T-cell (primary cell): ENCODE measurements at places on chromosomes 1 and 21.

DNA sequence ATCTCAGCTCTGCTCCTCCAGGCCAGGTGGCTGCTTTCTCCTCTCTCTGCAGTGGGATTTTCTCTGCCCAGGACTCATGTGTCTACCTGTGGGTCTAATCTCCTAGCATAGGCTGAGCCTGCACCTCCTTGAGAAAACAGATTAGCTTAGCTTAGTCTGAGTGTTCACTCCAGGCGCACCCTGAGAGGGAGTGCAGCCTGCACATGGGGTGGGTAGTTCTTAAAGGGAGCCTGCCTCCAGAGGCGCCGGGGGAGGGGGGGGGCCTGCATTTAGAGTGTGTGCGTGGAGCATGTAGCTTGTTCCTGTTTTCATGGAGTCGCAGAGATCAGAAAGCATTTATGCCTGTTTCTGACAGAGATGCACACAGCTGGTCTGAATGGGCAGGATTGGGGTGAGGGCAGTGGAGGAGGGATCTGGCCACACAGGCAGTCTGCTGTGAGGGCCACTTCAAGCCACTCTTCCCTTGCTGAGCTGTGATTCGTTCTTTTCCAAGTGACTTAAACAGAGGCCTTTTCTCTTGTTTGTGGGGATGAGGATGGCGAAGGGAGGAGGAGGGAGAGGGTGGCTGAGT, 45.2 kb downstream of the GALNT2 start:
- no peak overlapping the region for H3K27ac ChIP-seq
- H3K27me3 ChIP-seq, result no peaks in the 10 kb centered on the region
- peaks cover 14% of the 10 kb centered on the region for H3K4me1 ChIP-seq
- no peak for DNase-seq
- H3K4me3 ChIP-seq, result no peak overlapping the region

DNA sequence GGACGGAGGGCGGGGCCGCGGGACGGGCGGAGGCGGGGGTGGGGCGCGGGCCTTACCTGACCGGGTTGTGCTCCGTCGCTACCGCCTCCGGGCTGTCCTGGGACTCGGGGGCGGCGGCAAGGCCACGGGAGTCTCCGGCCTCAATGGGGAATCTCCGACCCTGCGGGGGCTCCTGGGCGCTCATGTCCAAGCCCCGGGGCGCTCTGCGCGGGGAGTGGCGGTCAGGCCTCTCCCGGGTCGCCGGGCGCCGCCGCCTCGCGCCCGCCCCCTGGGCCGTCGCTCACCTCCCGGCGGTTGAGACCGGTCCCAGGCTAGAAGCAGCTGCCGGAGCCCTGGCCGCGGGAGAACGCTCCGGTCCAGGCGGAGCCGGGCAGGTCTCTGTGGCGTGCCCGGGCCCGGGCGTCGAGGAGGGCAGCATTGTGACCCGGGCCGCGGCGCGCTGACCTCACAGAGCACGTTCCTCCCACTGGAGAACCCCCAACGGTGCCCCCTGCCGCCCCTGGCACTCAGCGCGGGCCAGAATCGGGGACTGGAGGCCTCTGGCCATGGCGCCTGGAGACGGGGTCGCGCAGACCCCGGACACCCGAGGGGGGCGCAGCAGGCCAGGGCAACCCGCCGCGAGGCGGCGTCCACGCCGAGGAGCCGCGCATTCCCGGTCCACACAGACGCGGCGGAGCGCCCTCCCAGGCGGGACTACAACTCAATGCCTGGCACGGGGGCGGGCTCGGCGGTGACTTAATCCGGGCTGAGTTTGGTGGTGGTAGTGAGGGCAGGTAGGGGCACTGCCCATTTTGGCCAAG, 411 bp downstream of the FAM229A start:
- peaks cover 29% of the 10 kb centered on the region for H3K4me1 ChIP-seq
- no peaks in the 10 kb centered on the region for H3K27me3 ChIP-seq
- DNase-seq, result no peak
- peak overlapping the region; percentile 54 for H3K4me3 ChIP-seq
- peaks cover 28% of the 10 kb centered on the region for H3K36me3 ChIP-seq

DNA sequence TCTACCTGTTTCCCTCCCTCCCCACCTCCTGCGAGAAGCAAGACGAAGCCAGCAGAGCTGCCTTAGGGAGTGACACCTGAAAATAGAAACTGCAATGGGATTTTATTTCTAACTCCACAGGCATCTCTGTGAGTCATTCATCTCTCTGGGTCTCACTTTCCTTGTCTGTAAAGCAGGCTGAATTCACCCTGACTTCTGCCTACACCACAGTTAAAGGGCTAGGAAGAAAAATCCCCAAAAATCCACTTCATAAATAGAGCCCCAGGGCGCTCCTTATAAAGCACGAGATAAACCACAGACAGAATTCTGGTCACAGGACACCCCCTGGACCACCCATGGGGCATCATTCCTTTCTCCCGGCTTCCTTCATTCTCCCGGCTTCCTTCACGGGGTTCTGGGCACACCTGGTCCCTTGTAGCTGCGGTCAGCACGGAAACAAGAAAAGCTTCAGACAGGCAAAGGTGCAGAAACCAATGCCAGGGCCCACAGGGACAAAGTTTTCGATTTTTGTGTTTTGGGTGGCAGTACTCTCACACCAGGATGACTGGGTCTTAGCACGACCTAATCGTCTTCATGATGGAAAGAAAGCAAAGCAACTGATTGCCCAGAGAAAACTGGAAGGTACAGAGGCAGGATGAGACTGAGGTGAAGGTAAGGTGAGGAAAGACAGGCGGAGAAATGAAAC, 2.8 kb upstream of the H6PD start:
- peaks cover 3% of the 10 kb centered on the region for H3K4me1 ChIP-seq
- H3K27ac ChIP-seq, result no peak overlapping the region
- H3K4me3 ChIP-seq, result no peak overlapping the region
- no peak for DNase-seq
- H3K27me3 ChIP-seq, result peaks cover 5% of the 10 kb centered on the region

DNA sequence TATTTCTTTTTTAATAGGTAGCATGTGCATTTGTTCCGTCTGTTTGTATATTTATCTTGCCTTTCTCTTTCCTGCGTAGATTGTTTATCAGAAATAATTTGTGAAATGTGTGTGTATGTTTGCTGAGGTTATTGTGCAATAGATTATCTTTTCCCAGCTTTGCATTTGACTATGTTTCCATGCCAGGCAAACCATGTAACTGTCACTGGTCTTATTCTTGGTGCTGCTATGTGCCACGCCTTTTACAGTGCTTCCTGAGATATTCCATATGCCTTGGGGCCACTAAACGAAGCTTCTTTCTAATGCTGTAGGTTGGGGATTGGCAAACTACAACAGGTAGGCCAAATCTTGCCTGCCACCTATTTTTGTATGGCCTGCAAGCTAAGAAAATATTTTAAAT, 598.8 kb downstream of the PLPP3 start:
- H3K27ac ChIP-seq, result no peak overlapping the region
- no peak for DNase-seq
- H3K4me3 ChIP-seq, result no peak overlapping the region
- H3K36me3 ChIP-seq, result no peaks in the 10 kb centered on the region
- no peaks in the 10 kb centered on the region for H3K27me3 ChIP-seq

DNA sequence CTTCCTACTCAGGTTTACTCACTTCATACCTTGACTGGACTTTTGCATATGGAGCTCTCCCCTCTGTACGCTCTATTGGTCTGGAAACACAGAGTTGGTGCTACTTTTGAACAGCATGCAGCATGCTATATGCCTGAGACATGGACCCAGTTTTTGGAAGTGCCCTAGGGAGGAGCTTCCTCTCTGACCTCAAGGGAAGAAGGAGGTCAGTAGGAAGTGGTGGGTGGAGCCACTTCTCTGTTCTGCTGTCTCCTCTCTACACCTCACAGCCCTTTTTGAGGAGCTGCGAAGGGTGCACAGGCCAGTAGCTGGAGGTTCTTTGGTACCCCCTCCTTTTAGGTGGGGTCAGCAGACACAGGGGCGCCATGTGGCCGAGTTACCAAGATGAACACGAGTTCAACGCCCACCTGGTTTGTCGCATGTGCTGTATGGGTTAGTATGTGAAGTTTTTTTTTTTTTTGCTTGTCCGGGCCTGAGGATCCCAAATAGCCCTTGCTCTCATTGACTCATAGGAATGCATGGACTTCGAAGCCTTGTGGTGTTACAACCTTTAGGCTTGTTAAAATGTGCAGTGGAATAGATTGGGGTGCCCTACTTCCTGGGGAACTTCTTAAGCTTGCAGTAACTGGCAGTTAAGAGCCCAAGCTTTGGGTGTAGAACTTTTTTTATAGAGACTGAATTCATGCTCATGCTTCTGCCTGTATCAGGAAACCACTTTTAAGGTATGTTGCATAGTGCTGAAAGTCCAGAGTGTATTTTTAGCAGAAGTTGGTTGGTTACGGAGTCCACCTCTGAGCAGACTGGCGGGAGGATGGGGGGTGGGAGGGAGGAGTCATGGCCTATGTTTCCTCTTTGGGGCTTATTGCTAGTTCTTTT, 10.7 kb downstream of the MACF1 start:
- H3K36me3 ChIP-seq, result peaks cover 3% of the 10 kb centered on the region
- H3K4me3 ChIP-seq, result peak overlapping the region; percentile 67
- peaks cover 41% of the 10 kb centered on the region for H3K4me1 ChIP-seq
- H3K27ac ChIP-seq, result peak overlapping the region; percentile 72

GRCh38 chr1:160727316-160727640, 11.8 kb upstream of the SLAMF7 start:
- H3K36me3 ChIP-seq, result no peaks in the 10 kb centered on the region
- no peak overlapping the region for H3K27ac ChIP-seq
- DNase-seq, result no peak
- H3K27me3 ChIP-seq, result no peaks in the 10 kb centered on the region
- peaks cover 6% of the 10 kb centered on the region for H3K4me1 ChIP-seq

DNA sequence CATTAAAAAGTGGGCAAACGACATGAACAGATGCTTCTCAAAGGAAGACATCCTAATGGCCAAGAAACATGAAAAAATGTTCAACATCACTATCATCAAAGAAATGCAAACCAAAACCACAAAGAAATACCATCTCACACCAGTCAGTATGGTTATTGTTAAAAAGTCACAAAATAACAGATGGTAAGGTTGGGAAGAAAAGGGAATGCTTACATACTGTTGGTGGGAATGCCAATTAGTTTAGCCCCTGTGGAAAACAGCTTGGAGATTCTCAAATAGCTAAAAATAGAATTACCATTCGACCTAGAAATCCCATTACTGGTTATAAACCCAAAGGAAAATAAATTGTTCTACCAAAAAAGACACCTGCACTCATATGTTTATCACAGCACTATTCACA, 369.4 kb downstream of the KCNH1 start:
- no peaks in the 10 kb centered on the region for H3K4me1 ChIP-seq
- no peak for DNase-seq
- no peaks in the 10 kb centered on the region for H3K36me3 ChIP-seq
- no peak overlapping the region for H3K4me3 ChIP-seq

DNA sequence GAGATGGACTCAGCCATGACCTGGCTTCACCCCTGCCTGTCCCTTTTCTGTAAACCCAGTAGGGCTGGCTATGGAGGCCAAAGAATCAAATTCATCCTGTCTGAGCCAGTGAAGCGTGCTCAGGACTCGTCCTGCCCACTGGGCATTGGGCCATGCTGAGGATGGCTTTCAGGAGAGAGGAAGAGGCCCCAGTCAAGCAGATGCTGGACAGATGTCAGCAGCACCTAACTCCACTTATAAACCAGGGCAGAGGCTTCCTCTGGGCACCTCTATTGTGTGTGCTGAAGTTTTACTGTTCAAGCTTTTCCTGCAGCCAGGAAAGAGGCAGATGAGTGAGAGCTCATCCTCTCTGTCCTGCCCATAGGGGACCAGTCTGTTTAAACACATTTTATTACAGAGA, 97.4 kb upstream of the GCLM start:
- H3K4me1 ChIP-seq, result no peaks in the 10 kb centered on the region
- no peaks in the 10 kb centered on the region for H3K27me3 ChIP-seq
- H3K36me3 ChIP-seq, result no peaks in the 10 kb centered on the region
- H3K4me3 ChIP-seq, result no peak overlapping the region

DNA sequence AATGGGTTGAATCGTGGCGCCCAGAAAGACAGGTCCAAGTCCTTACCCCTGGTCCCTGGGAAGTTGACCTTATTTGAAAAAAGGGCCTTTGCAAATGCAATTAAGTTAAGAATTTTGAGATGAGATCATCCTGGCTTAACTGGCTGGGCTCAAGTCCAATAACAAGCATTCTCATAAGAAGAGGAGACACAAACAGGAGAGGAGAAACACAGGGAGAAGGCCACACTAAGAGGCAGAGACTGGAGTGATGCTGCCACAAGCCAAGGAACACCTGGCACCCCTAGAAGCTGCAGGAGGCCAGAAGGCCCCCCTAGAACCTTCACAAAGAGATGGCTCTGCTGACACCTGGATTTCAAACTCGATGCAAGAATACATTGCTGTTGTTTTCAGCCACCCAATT, 44.6 kb downstream of the PDPN start:
- H3K36me3 ChIP-seq, result no peaks in the 10 kb centered on the region
- H3K4me3 ChIP-seq, result no peak overlapping the region
- H3K4me1 ChIP-seq, result no peaks in the 10 kb centered on the region
- no peak for DNase-seq
- H3K27me3 ChIP-seq, result peaks cover 8% of the 10 kb centered on the region

DNA sequence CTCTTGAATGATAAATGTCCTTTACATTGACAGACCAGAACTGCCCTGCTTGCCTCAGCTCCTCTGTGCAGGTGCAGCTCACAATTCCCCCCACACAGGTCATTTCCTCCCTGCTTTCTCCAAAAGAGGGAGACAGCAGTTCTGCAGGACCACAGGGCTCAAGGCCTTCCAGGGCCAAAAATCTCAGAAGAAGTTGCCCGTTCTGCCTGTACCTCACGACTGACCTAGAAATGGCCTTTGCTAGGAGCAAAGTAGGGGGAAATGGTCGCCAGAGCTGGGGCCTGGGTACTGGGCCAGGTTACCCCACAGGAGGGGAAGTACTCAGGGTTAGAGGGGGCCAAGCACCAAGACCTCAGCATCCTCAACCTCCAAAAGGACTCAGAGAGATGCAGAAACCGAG, 11.1 kb downstream of the RNU1-2 start:
- peak overlapping the region; percentile 94 for H3K27ac ChIP-seq
- H3K27me3 ChIP-seq, result peaks cover 3% of the 10 kb centered on the region
- no peak for DNase-seq

DNA sequence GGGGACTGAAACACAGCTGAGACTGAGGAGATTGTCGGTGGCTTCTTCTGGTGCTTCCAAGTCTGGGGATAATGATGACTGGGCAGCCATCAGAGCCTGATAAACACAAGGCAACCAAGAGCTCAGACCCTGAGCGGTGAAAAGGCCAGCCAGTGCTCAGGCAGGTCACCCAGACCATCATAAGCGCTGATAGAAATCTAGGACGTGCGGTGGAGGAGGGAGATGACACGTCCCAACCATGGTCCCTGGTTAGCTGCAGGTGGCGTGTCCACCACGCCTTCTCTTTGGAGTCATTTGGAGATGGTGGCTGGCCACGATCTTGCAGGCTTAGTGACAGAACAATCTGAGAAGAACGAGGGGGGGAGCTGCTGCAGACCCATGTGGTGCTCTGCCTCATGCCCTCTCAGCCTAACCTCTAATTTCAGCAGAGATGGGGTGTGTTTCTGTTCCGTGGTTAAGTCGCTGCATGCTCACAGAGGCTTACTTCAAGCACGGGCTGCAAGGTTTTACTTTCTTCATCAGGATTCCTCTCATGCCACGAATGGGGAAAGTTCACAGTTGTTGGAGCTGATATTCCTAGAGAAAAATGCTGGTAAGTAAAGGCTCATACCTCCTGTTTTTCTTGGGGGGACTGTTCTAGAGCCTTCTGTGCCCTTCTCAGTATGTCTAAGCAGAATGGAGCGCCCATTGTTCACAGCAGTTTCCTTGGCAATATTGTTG, 17.4 kb upstream of the IGSF5 start:
- no peaks in the 10 kb centered on the region for H3K36me3 ChIP-seq
- no peaks in the 10 kb centered on the region for H3K4me1 ChIP-seq
- no peak overlapping the region for H3K4me3 ChIP-seq
- no peak for DNase-seq
- no peaks in the 10 kb centered on the region for H3K27me3 ChIP-seq
